Stimulated activated CD4-positive, alpha-beta T cell treated with anti-CD3 and anti-CD28 coated beads, Interleukin-15, amount 100 ng/mL, for 1 hour (primary cell): ENCODE measurements at places on chromosomes 11 and 22.

DNA sequence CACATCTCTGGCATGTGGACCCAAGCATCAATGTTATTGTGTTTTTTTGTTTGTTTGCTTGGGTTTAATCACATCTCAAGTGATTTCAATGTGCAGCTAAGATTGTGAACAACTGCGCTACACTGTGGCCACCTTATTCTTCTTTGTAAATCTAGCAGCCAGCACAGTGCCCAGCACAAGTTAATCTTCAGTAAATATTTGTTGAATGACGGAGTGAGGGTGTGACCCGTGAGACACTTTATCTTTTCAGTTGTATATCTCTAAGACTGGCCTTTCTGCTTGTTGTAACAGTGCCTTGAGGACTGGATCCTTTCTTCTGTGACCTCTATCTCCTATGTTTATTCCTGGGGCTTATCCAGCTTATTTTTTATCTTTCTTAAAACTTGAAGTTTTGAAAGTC is 21.4 kb upstream of the AMOTL1 start:
- no peak for DNase-seq

DNA sequence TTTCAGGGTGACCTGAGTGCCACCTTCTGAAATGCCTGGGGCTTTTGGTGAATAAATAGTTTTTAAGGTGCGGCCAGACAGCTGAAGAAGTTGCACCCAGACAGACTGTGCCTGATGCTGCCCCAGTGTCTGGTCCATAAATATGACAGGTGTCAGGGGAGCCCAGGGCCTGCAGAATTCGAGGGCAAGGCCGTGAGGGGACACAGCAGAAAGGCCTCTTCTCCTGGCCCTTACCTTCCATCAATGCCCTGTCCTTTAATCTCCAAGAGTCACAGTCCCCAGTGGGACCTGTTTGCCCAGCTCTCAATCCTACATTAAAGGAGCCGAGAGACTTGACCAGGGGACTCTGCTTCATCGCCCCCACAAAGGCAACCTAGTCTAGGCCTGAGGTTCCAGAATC is 45.7 kb downstream of the NAT10 start:
- DNase-seq: no peak

DNA sequence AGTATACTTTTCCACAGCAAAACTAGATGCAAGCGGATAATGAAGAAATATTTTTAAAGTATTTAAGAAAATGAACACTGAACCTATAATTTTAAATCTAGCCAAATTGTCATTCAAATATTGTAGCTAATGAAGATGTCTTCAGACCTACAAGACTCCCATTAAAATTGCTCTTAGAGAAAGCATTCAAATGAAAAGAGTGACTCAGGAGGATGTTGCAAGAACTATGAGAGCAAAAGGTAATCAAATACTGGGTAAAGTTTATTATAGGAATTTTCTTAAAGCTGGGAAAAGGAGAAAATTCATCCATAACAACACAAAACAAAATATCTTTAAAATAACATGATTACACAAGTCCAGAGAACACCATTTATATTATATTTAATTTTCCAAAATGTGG is 5.4 kb upstream of the POU2AF1 start:
- no peak for DNase-seq

- DNase-seq: no peak
Measured at GRCh38 chr11:103949781-103950180, 86.7 kb upstream of the DDI1 start.

DNA sequence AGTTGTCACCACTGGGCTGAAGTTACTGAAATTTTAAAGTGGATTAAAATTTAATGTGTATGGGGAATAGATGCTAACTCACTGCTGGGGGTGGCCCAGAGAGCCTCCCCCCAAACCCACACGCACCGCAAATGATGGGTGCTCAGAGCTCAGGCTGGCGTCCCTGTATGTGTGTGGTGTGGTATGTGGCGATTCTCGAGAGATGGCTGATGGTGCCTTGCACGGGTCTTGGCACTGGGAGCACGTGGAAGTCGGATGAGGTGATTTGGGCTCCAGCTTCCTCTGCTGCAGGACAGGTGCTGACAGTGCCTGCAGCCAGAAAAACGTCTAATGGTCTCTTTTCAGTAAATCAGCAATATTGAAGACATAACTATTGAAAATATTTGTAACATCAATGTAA is 1473.3 kb downstream of the TBC1D22A start:
- DNase-seq: no peak
